ENCODE measurements at places on chromosomes 3 and 15.

DNA sequence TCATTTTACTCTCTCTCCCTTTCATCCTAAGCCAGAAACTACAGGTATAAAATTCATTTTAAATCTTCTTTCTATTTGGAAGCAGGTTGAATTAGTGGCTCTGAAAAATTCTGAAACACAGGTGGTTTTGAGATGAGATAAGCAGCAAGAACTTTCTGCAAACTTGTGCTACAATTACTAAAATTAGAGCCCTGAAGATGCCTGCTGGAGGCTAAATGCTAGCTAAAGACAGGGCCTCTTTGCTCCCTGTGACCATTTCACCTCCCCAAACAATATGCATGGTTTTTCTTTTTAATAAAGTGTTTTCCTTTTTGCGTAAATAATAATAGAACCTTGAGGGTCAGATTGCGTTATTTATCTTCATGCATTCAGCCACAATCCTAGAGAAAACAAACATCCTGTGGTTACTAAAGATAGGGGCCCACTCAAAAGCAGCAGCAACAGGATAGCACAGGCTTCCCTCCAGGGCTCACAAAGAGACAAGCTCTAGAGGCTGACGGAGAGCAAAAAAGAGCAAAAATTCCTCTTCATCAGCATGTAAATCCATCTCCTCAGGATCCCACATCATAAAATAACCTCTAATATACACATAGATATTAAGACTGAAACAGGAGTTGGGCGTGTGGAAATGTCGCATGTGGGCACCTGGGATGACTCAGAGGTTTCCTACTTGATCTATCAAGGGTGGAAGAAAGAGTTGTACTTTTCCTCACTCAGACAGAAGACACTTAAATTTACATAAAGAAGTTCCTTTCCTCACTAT, 26.5 kb upstream of the CP start:
- DNase-seq, result no peak

GRCh38 chr15:70098461-70099166, 897 bp upstream of the TLE3 start:
- no peak for DNase-seq

GRCh38 chr3:197420115-197420514, 121.7 kb upstream of the DLG1 start:
- DNase-seq, result no peak

DNA sequence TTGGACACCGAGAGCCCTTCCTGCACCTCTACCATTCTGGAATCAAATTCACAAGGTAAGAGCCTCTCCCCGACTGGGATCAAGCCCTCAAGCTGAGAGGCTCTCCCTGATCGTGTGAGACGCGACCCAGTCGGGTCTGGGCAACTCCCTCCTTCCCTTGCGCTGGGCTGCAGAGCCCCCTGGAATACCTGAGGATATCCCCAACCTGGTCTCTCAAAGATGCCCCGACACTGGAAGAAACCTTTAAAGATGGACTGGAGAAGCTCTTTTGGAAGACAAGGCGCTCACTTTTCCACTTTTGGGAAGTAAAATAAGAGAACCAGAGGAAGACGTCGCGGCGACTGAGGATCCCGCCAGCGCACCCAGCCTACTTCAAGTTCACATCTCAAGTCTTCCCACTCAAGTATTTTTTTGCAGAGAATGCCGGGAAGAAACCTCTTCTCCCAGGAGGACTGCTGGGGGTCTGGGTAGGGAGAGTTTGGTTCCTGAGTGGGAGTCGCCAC, 33.8 kb downstream of the ZIC4 start:
- DNase-seq, result no peak

DNA sequence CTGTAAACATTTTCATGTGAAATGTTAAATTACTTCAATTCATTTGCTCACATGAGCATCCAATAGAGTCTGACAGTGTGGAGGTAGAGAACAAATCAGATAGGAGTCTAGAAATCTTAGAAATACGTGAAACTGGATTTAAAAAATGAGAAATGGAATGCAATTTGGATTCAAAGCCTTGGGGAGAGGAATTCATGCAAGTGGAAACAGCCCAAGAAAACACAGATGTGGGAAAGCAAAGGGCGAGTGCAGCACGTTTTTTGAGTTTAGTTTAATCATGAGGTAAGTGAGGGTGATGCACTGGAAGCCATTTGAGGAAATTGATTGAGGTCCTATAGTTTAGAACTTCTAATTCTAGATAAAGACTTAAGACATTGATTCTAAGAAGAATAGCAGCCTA, 434.7 kb downstream of the C3orf38 start:
- DNase-seq, result no peak

DNA sequence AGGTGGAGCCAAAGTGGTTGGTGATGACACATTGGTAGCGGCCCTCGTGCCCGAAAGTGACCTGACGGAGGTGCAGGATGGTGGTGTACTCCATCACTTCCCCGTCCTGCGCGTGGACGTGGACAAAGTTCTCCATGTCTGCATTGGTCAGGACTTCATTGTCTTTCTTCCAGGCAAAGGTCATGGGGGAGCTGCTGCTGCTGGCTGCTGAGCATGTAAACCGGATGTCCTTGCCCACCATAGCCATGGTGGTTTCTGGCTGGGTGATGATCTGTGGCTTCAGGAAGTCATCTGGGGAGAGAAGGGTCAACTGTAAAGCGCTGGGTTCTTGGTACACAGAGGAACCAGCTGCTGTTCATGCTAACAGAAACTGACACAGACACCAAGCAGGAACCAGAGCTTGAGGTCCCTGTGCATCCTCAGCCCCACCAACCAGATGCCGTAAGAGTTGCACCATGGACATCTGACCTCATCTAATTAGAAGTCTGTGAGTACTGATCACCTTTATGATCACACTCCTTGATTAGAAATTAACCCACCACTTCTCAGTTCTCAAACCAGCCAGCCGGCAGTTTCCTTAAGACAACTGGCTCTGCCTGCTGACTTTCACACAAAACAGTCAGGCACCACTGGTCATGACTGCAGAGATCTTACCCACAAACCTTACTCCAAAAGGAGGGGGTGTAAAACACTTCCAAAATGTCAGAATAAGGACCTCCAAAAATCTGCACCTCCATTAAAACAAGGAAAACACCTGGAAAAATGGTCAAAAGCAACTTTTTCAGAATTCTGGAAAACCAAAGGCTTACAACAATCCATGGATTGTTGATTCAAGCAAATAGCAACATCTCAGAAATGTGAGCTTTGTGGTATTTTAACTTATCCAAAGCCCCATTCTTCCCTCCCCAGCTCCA, 114.6 kb downstream of the LRIG1 start:
- DNase-seq, result no peak

DNA sequence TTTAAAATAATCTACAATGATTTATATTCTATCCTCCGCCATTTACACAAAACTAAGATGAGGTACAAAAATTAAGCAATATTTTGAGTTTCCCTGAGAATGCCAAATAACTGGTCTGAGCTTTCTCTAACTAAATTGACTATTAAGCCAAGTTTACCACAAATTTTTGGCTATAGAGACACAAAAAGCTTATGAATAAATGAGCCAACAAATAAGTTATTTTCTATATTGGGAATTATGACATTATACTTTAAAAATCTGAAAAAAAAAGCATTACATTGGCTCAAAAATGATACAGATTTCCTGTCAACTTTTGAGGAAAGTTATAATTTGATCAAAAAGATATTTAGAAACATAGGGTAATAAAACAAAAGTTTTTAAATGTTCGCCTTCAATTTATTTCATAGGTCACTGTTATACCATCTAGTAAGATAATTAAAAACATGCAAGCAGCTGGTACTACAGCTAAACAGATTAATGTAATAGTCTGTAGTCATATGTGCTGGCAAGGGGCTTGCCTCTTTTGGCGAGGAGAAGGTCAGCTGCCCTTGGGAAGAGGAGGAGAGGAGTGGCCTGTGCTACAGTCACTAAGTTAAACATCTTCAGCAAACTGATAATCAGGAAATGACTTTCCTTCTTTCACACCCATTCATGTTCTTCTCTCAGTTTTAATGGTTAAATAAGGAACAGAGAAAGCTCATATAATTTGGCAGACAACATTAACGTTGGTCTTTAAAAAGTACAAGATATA, 318.5 kb downstream of the TBC1D5 start:
- no peak for DNase-seq

GRCh38 chr3:72162649-72163184, 377.8 kb upstream of the PROK2 start:
- DNase-seq, result no peak

DNA sequence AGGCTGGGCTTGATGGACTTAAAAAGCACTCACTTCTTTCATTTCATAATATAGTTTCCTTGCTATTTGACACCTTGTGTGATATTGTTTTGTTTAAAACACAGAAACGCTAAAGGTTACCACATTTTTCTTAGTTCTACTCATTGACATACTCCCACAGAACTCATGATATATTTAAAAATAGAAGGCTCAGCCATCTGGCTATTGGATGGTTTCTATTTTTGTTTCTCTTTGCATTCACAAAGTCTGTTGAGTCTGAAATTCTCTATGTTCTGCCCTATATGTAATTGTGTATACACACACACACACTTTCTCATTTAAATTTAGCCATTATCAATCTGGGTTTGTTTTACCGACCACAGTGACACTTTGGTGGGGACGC, 128.2 kb downstream of the SOX2 start:
- DNase-seq, result no peak

DNA sequence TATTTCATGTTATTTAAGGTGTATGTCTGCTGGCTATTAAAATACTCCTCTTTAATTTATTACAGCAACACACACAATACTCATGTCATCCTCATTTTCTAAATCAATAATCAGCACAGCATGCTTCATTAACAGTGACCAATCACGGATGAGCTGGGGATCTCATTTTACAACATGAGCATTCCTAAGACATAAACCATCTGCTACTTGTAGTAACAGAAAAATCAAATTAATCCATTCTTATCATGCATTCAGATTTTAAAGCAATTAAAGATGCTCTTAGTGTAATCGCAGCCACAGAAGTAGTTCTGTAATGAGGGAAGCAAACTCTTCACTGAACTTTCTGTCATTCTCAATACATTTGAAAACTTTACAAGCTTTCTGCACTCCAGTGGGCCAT, 191.1 kb downstream of the TBC1D5 start:
- no peak for DNase-seq

DNA sequence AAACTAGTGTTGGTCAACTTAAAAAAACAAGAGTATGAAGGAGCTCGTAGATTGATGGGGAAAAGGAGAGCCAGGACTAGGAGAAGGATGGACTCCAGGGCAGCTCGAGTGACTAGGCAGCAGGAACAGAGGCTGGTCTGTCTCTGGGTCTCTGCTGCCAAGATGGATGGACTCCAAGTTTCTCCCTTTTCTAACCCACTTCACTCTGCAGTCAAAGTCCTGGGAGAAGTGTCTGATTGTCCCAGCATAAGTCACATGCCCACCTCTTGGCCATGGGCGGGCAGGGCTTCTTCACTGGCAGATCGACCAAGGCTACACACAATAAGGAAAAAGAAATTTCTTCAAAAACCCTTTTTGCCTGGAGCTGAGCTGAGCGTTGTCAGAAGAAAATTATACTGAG, 9.2 kb upstream of the EPB42 start:
- DNase-seq, result no peak

DNA sequence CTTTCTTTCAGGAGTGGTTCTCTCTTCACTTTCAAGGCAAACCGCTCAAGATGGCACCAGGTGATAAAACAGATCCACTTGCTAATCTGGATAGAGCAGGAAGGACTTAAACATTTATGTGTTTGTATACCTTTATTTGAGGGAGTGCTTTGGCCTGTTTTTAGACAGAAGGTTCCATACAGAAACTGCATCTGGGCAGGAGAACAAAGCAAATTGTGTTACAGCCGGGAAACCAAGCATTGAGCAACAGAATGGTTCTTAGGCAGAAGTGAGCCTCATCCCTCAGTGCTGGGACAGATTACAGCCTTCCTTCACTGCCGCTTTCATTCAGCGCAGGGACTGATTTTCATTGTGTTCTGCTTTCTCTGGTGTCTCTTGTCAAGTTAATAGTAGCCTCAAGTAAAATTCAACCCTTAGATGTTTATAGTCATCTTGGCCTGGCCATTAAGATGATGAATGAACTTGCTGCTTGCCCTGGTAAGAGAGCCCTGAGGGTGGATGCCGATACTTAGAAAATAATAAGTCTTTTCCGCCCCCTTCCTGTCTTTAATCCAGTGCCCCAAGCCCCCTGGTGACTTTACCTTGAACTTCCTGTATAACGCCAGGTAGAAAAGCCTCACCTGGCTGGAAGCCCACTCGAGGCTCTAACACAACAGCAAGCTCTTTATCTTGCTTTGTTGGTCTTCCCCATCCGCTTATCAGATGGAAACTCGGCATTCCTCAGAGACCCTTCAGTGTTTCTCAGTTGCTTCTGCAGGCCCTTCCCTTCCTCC, 168.0 kb upstream of the CTDSPL start:
- DNase-seq, result no peak

DNA sequence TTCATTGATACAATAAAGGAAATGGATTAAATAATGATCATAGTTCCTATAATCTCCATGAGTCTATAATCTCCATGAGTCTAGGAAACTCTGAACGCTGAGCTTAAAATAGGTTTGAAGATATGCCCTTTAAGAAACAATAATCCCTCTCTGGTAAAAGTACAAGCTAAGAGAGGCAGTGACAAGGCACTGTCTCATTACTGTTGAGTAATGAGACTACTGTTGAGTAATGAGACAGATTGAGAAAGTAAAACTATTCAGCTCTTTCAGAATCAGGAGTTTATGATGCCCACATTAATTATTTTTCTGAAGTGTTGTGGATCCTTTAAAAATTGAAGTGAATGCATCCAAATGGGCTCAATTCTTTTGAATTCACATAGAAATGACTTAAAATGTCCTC, 235.5 kb upstream of the THRB start:
- DNase-seq, result no peak

DNA sequence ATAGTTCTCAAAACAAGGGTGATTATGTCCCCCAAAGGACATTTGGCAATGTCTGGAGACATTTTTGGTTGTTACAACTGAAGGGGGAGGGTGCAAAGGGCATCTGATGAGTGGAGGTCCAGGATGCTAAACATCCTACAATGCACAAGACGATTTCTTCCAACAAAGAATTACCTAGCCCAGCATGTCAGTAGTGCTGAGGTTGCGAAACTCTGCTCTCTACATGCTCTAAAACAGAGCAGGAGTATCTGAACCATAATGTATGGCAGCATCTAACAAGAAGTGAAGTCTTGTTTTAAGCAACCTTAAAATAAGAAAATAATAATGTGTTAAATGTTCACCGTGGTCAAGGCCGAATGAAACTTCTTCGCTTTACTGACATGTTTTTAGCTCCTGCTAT, 7.0 kb downstream of the GYG1 start:
- no peak for DNase-seq

All from stimulated activated CD8-positive, alpha-beta memory T cell treated with anti-CD3 and anti-CD28 coated beads, Interleukin-7, amount 100 ng/mL, for 4 hours (primary cell).